ENCODE measurements at places on chromosomes 3 and 15. TPM values are rescaled to one million over a fixed set of nuclear protein-coding genes. Genes with fewer than 3 reads are reported as not detected.

GRCh38 chr3:185766329-185767001 lies 58.4 kb downstream of the IGF2BP2 start:
- no peak for DNase-seq

DNA sequence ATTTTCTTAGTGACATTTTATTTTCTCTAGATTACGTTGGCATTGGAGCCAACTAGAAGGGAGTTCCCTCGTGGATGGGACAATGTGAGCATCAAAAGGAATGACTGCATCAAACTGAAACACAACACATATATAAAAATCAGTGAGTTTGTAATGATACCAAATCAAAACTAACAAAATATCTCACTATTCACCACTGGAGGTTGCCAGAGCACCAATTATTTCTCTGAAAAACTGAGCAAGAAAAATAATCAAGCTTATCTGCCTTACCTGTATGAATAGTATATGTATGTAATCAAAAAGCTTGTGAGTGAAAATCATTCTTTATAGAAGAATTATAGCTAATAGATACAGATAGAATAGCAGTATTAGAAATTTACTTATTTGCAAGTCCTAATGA lies 46.8 kb upstream of the OTOL1 start:
- no peak for DNase-seq

DNA sequence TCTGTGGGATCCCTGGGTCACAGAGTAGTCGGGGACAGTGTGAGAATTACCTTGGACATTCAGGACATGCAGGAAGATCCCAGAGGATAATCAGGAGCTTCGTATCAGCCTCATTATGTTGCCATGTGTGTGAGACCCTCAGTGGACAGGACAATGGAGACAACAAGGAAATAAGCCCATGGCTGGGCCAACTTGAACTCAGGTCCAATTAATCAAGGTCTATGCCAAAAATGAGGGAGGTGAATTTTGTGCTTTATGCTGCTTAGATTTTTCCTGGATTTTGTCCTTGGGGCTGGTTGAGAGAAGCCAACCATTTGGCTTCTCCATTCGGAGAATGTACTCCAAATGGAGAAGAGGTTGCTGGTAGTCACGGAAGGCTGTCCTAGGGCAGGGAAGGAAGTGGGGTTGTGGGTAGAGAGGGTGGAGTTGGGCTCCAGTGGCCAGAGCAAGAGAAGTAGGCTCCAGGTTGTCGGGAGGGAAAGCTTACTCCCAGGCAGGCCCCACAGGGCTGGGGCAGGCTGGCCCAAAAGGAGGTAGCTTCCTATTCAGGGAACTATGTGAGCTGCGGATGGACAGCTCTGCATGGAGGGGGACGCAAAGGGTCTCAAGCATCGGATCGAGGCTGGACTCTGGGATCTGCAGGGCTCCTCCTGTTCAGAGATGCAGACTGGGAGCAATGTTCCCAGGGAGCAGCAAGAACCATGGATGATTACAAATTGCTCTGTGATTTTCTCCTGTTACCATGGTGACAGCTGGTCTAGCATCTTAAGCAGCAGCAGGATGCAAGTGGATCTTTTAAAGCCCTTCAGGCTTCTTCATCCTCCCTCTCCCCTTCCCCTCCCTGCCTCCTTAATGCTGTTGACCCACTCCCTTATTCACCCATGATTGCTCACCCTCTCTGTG lies 91.1 kb downstream of the WNT7A start:
- no peak for DNase-seq

The ARPP19 gene
- 62.9 TPM for polyA plus RNA-seq

The CFAP20DC gene
- not detected for polyA plus RNA-seq

The EFCC1 gene
- polyA plus RNA-seq: 0.58 TPM

The CFAP100 gene
- not detected for polyA plus RNA-seq

GRCh38 chr3:11570789-11571495 lies 72.8 kb downstream of the VGLL4 start:
- DNase-seq: no peak

DNA sequence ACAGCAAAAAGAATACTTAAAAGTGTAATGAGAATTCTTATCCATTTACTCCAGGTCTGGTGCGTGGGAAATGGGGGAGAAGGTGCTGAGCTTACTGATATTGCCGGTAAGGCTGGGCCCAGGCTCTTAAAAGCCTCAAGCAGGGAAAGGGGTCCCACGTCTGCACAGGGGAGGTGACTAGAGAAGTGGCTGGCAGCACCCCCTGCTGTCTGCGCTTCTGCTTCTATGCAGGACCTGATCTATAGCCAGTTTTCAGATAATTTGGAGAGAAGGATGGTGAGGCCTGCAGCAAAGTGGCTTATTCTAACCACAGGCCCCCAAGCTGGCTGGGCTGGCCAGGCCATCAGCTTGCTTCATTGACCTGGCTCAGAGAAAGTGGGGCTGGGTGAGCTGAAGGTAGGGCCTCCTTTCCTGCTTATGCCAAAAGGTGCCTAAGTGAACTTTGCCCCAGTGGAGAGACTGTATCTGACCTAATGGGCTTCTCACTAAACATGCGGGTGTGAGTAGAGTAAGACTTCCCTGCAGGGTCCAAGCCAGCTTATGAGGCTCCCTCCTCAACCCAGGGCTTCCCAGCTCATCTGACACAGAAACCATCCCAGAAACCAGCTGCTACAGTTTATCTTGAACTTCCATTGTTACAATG lies 30.9 kb upstream of the ATP1B3 start:
- peak; percentile 8 for DNase-seq

- no peak for DNase-seq
Measured at GRCh38 chr15:99343881-99344551, 92.7 kb downstream of the LRRC28 start.

The TRNT1 gene
- polyA plus RNA-seq: 18.7 TPM

The CAMP gene
- polyA plus RNA-seq: not detected

- DNase-seq: peak; percentile 65
Measured at GRCh38 chr3:160707187-160707794, 30.3 kb downstream of the ARL14 start.

DNA sequence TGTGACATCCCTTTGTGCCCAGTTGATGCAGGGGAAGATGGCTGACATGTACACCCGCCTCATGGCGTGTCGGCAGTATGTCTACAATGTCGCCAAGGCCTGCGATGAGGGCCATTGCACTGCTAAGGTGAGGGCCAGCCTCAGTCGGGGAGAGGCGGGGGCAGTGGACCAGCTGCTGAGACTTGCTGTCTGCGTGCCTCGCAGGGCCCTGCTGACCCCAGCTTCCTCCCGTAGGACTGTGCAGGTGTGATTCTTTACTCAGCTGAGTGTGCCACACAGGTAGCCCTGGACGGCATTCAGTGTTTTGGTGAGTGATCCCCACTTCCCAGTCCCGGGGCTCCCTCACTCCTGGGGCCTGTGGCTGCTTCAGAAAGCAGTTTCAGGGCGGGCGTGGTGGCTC lies 10.5 kb downstream of the IVD start:
- no peak for DNase-seq
